IMR-90 (cell line): ENCODE measurements at places on chromosomes 2 and 18.

GRCh38 chr2:64453770-64454385, at the start of gene LGALSL:
LGALSL (plus strand) TSS chr2:64454162; CDS start chr2:64454546, 384 bp downstream.
- DNase-seq = peak; percentile 24

GRCh38 chr2:23436346-23437098, 51.5 kb downstream of the KLHL29 start:
- DNase-seq = peak; percentile 34

DNA sequence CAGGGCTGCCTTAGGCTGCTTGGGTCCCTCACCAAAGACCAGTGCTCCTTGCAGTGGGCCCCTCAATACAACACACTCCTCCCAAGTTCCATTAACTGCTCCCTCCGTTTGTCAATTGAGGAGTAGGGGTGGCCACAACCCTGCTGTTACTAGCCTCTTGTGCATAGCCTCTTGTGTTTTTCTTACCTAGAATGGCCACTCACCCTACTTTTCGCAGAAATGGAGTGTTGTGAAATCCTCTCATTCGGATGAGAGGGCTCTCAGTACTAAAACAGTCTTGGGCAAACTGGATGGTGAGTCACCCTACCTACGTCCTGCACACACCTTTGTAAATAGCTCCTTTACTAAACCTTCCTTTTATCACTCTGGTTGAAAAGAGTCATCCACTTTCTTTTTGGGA, 253.9 kb downstream of the OSR1 start:
- no peak for DNase-seq

DNA sequence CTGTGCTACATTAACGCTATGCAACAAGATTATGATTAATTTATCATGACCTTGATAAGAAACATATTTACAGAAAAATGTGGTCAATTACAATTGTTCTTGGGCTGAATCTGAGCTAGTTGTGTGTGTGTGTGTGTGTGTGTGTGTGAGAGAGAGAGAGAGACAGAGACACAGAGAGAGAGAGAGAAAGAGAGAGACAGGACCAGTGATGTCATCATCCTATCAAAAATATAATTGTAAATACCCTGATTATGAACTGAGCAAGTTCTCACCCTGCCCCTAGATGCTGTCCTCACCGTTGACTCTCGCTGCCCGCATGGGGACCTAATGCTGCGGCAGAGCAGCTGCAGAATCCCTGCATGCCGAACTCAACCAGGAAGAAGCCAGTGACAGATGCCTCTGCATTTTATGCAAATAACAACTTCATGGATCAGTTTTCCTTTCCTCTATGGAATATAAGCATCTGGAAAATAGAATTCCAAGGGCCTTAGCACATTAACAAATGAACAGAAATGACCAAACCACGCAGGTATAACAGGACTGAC, 512.5 kb downstream of the PLCL1 start:
- no peak for DNase-seq
